DMS79 treated with DMSO at 0.1 percent for 48 hours (cell line): ENCODE measurements at places on chromosomes 12 and 14.

DNA sequence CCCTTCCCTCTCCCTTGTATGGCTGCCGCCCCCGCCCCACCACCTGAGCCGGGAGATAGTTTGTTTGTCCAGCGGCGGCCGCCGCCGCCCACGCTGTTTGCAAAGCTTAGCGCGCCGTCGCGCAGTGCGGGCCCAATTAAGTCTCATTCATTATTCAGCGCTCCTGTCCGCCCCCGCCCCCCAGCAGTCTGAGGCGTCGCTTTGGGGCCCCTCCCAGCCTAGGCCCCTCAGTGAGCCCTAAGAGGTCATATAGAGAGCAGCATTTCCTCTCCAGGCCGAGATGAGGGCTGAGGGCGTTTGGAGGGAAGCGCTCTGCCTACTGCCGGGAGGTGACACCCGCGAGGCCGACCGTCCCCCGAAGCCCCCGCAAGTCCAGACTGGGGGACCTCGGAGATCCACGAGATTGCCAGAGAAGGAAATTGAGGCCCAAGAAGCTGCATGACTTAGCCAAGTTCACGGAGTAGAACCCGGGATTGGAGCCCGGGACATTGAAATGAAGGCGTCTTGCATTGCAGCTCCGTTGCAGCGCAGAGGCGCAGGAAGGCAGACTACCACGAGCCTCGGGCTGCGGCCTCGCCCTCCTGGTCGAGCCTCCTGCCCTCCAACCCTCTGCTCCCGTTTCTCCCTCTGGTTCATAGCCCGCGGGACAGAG, at the start of gene DNAJC22:
Gene DNAJC22 (plus strand): TSS at position 230 of the 652 bp plus-strand sequence. CDS start 1,985 bp downstream, outside the sequence.
- DNase-seq, result peak; percentile 54

DNA sequence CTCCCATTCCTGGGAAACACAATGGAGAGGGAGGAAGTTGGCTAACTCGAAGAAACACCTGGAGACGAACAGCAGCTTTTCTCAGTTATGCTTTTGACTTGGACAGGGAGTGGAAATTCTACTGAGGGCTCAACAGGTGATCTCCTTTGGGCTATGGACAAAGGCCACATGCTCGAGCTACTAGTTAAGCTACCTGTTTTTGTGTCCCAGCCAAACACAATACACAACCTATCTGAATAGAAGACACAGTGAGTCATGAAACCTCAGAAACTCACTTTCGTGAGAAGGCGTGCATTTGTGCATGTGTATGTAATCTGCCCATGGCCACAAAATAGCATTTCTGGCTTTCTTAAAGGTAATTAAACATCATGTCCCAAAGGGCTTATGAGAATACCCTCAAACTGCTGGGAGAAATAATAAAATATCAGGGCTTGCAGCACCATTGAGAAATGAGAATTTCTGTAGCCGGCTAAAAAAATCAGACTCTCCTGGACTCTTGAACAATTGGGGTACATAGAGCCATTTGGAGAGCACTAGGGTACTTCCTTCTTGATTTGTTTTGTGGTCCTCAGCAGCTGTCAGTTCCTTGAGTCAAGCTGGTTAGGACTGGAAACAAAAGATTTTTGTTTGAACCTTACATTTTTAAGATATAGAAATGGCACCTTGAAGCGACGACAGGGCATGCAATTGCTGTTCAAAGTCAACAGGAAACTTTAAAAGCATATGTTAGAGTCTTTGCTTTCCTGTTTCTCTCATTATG, 85.5 kb upstream of the PTHLH start:
- no peak for DNase-seq

DNA sequence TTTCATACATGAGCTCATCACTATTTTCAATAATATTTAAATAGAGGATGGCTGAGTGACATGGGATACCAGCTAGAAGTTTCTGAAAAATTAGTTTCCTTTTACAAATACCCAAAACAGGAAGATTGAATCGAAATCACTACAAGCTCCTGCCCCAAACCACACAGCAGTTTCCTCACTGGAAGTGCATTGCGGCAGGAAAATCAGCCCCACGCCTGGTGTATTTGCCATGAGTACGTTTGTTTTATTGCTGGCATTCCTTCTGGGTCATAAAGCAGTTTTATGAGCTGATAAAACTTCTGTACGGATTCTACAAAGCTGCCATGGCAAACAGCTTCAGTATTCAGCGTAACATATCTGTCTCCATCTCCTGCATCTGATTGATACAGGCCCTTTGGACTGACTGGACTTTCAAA, 23.7 kb downstream of the CDC42BPB start:
- DNase-seq, result no peak

- DNase-seq, result no peak
Measured at GRCh38 chr12:132695431-132695830, 8.0 kb downstream of the PXMP2 start.

- DNase-seq, result no peak
Measured at GRCh38 chr12:4555804-4556203, 6.2 kb upstream of the DYRK4 start.
